Tibial artery (tissue), 4 donors: ENCODE measurements at places on chromosomes 2 and 18.

GRCh38 chr2:127618551-127619202, 27.3 kb upstream of the GPR17 start:
- no peaks in the 10 kb centered on the region for H3K36me3 ChIP-seq
- no peak overlapping the region for H3K27ac ChIP-seq
- no peaks in the 10 kb centered on the region for H3K4me1 ChIP-seq
- H3K4me3 ChIP-seq: no peak overlapping the region

- DNase-seq: no peak
- no peak overlapping the region for H3K4me3 ChIP-seq
- no peaks in the 10 kb centered on the region for H3K36me3 ChIP-seq
- H3K27me3 ChIP-seq: no peaks in the 10 kb centered on the region
- H3K27ac ChIP-seq: no peak overlapping the region
- no peaks in the 10 kb centered on the region for H3K4me1 ChIP-seq
Measured at GRCh38 chr2:37378411-37378810, 34.0 kb downstream of the QPCT start.

GRCh38 chr2:125086313-125087184, 1061.5 kb downstream of the CNTNAP5 start:
- H3K4me3 ChIP-seq: no peak overlapping the region
- no peaks in the 10 kb centered on the region for H3K4me1 ChIP-seq
- H3K27me3 ChIP-seq: no peaks in the 10 kb centered on the region
- H3K36me3 ChIP-seq: no peaks in the 10 kb centered on the region

GRCh38 chr2:126719191-126719832, 63.4 kb downstream of the GYPC start:
- H3K4me3 ChIP-seq: no peak overlapping the region
- no peaks in the 10 kb centered on the region for H3K36me3 ChIP-seq
- no peak overlapping the region for H3K27ac ChIP-seq
- DNase-seq: no peak

- peaks cover 86% of the 10 kb centered on the region for H3K27me3 ChIP-seq
- H3K4me3 ChIP-seq: no peak overlapping the region
- no peak for DNase-seq
- H3K27ac ChIP-seq: no peak overlapping the region
- H3K36me3 ChIP-seq: no peaks in the 10 kb centered on the region
Measured at GRCh38 chr2:104845552-104845931, 8.4 kb upstream of the POU3F3 start.

DNA sequence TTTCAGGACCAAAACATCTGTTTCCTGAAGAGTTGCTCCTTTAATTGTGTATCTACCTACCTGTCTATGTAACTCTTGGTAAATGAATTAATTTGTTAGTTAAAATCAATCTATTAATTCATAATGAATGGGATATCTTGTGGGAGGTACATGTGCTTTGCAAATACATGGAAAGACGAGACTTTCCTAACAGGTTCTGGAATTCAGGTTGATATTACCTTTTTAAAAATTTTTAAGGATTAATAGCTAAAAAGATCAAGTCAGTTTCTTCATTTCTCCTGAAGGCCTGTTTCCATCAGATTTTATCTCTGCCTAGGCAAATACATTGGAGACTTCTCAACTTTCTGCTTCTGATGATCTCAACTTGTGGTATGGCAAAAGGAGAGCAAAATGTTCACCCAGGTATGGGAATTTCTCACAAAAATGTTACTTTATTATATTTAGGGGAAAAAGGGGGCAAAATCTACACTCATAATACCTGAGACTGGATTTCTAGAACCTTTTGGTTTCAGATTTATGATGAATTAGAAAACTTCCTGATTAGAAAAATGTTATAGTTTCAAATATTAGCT, 7.4 kb downstream of the TFPI start:
- no peak for DNase-seq
- no peaks in the 10 kb centered on the region for H3K27me3 ChIP-seq
- H3K4me3 ChIP-seq: no peak overlapping the region
- peak overlapping the region; percentile 80 for H3K27ac ChIP-seq
- peaks cover 10% of the 10 kb centered on the region for H3K4me1 ChIP-seq

DNA sequence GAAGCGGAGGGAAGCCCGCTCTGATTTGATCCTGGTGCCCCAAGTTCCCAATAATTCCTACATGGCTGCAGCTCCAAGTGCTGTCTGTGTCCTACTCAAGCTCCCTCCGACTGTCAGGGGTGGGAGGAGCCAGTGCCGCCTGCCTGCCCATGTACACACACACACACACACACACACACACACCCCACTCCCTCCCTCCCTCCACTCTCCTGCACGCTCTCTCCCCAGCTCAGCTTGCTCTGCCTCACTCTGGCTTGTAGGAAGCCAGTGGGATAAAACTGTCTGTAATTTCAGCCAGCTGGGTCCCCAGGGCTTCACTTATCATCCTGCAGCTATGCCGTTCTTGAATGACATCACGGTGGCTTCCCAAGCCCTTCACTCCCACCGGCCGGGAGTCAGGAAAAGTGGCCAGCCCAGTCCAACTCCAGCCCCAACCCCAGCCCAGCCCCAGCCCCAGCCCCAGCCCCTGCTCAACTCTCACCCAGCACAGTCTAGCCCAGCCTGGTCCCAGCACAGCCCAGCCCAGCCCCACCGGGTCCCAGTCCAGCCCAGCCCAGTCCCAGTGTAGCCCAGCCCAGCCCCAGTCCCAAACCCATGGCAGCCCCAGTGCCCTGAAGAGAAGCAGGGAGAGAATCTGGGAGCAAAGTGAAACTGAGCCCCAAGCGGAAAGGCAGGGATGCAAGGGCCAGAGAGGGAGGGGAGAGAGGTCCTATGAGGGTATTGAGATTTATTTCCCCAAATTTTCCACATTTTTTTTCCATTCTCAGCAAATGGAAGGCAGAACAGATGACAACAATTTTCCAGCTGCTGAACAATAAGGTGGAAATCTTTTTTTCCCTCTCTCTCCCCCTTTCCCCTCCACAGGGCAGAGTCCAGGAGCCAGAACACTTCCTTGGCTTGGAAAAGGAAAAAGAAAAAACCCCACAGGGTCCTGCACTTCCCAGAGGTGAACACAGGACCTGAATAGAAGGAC, 144.0 kb downstream of the TNS1 start:
- peak overlapping the region; percentile 19 for H3K4me3 ChIP-seq
- peaks cover 95% of the 10 kb centered on the region for H3K36me3 ChIP-seq
- H3K4me1 ChIP-seq: peaks cover 100% of the 10 kb centered on the region
- peak; percentile 96 for DNase-seq
- no peaks in the 10 kb centered on the region for H3K27me3 ChIP-seq

DNA sequence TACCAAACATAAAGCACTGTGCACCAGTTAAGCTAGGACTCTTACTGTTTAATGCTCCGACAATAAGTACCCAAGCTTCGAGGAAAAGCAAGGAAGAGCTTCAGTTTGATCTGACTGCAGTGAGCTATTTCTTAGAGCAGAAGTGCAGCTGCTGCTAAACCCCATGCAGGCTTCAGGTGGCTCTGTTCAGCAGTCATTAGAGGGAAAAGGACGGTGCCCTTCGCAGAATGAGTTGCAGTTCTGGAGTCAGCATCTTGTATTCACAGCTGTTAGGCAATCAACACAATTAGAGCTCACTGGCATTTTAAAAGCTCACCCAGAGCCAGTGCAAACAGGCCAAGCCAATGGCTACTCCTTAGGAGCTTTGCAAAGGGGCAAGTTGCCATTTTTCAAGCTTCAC, 1.5 kb upstream of the CERKL start:
- no peaks in the 10 kb centered on the region for H3K27me3 ChIP-seq
- H3K27ac ChIP-seq: no peak overlapping the region
- H3K36me3 ChIP-seq: no peaks in the 10 kb centered on the region
- no peak for DNase-seq
- H3K4me3 ChIP-seq: no peak overlapping the region

DNA sequence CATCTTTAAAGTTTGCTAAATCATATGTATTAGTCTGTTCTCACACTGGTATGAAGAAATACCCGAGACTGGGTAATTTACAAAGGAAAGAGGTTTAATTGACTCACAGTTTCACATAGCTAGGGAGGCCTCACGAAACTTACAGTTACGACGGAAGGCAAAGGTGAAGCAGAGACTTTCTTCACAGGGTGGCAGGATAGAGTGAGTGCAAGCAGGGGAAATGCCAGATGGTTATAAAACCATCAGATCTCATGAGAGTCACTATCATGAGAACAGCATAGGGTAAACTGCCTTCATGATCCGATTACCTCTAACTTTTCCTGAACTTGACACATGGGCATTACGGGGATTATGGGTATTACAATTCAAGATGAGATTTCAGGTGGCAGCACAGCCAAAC, 1075.2 kb upstream of the NRXN1 start:
- H3K4me1 ChIP-seq: no peaks in the 10 kb centered on the region
- H3K27me3 ChIP-seq: no peaks in the 10 kb centered on the region
- DNase-seq: no peak
- no peaks in the 10 kb centered on the region for H3K36me3 ChIP-seq
